ENCODE measurements at places on chromosomes 13 and 19.

DNA sequence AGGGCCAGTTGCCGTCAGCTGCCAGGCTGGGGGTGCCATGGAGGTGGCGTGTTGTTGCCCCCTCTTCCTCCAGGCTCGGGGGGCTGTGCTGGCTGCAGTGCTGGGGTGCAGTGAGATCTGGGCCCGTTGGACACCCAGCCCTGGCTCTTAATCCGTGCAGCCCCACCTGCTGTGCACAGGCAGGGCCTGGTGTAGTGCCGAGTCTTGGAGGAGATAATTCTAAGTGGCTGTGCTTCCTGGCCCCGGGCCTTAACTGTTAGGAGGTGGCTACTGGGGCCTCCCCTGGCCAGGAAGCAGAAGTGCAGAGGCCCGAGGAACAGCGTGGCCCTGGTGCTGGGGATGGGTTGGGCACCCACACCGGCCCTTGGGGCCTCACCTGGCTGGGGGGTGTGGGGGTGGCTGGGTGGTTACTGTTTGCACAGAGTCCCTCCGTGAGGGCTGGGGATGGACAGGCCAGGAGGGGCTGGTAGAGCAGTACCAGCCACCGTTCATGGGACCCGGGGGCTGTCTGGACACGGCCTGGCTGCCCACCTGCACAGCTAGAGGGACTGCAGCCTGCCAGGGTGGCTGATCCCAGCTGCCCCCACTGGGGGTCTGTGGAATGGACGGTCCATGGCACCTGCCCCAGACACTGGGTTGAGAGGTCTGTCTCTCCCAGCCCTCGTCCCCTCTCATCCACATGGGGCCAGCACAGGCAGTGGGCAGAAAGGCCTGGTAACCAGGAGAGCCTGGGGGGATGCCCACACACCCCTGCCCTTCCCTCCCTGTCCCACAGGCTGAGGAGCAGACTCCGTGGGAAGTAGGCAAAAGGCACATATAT is 3.3 kb downstream of the GPX4 start:
- peak; percentile 76 for DNase-seq

GRCh38 chr13:53191091-53191490 is 162.5 kb downstream of the OLFM4 start:
- DNase-seq = no peak

DNA sequence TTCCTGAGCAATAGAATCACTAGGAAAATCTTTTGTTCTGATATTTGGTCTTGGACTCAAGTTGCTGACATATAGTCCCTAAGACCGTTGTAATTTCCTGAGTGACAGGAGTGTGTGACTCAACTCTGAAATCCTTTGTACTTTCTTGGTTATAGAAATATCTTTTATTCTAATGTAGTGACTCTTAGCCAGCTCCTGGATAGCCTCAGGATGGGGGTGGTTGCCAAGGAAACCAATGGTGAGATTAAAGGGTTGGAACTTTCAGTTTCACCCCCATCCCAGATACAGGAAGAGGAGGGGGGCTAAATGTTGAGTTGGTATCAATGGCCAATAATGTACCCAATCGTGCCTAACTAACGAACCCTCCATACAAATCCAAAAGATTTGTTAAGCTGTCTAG is 41.8 kb downstream of the MBD3L2B start:
- no peak for DNase-seq

- DNase-seq = no peak
These were observed 12.8 kb downstream of the ONECUT3 start for GRCh38 chr19:1765904-1766799.

DNA sequence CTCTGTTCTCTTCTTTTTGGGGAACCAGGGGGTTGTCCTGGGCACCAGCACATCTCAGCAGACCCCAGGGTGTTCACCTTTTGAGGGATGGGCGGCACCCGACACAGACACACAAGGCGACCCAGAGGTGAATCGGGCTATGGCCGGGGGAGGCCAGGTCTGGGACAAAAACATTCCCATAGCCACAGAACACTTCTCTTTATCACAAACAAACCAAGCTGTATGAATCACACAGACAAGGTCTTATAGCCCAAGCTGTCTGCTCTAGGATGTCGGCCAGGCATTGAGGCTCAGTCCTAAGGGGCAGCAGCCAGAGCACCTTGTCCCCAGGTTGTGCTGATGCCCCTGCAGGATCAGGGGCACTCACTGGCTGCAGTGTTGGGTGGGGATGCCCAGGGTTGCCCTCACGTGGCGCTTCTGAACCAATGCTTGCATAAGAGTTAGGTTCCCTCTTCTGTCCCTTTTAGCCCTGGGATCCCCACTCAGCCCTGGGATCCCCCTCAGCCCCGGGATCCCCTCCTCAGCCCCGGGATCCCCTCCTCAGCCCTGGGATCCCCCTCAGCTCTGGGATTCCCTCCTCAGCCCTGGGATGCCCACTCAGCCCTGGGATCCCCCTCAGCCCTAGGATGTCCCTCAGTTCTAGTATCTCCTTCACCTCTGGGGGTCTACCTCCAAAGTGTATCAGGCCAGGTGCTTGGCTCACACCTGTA is 26.9 kb downstream of the MAU2 start:
- DNase-seq = no peak

DNA sequence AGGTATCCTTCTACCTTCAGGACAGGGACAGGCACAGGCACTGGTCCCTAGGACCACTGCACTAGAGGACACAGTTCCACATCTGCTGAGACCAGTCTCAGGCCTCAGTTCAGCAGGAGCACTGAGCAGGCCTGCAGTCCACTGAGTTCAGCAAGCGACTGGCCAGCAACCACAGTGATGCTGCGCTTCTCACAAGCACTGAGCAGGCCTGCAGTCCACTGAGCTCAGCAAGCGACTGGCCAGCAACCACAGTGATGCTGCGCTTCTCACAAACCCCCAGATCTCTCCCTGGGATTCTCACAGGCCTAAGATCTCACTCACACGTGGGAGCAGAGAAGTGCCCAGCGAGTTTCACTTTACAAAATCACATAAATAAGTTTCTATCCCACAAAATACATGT is 140.6 kb downstream of the IRS2 start:
- no peak for DNase-seq

Measured in NCI-H226 (cell line).